ENCODE measurements at places on chromosomes 2 and 18. TPM values are rescaled to one million over a fixed set of nuclear protein-coding genes. Genes with fewer than 3 reads are reported as not detected.

DNA sequence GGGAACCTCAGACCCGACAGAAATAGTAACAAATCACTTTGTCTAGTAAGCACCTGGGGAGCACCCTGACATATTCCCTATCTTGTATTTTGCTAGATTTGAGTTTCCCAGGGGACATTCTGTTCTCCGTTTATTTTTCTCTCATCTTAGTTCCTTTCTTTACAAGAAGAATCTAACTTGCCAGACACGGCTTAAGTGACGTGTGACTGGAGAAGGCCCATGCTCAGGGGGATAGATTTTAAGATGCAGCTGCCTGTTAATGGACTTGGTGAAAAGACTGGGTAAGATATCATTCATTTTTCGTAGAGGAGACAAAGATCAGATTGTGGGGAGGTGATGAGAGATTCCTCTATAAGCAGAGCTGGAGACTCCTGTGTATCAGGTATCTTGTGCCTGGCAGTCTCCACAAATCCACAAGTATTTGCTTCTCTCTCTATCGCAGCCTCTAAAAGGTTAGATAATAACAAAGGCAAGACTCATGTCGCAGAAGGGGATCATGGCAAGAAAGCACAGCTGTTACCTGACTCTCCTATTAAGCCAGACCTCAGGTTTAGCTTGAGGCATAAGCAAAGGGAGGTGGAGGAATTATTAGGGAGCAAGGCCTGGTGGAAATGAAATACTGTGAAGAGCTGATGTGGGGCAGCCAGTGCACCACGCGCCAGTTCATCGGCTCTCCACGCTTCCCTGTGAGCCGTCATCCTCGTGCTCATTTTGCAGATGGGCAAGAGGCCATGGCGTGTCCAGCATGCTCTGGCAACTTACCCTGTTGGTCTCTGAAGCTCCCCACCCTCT lies 347.2 kb upstream of the TNP1 start:
- no peak for DNase-seq

DNA sequence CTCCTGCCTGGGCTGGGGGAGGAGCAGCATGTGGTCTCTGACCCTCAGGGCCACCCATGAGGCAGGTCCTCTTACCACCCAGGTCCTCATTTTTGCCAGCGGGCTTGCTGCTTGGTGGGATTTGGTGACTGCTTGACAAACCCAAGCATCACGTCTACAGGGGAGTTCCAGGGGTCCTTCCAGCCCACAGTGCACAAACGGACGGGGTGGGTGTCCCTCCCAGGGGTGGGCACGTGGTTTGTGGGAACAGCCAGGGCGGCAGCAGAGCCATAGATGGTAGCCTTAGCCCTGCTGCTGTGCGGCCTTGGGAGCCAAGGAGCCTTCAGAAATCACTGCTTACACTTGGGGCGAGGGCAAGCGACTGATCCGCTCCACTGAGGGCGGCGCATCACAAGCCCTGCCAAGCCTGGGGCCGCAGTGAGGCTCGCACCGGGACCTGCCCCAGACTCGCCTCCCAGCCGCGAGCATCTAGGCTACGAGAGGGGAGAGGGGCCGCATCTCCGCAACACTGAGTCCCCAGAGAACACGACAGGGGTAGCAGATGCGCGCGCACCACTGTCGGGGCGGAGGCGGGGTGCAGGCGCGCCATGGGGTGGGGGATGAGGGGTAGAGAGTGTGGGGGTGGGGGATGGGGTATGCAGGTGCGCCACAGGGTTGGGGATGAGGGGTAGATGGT lies 36.9 kb downstream of the SNED1 start:
- no peak for DNase-seq

MEP1B gene
- polyA plus RNA-seq = not detected

DNA sequence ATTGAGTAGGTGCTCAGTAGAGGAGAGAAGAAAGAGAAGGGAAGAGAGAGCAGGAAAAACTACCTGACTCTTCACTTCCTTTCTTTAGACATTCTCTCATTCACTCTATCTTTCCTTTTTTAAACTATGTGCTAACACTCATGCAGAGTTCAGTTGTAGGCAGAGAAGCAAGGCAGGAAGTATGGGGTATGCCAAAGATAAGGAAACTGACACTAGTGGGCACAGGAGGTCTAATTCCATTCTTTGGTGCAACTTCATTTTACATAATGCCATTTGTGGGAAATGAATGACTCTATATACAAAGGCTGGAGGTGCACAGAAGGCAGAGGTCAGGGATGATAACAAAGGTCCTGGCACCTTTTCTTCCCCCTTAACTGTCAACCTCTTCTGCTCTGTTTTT lies 35.1 kb upstream of the ACVR1 start:
- DNase-seq = no peak

- no peak for DNase-seq
Observed at GRCh38 chr18:79521416-79522205, 125.9 kb downstream of the NFATC1 start.

GRCh38 chr2:33496150-33496549 lies 19.7 kb downstream of the RASGRP3 start:
- no peak for DNase-seq

GRCh38 chr18:59345556-59345955 lies 13.5 kb downstream of the LMAN1 start:
- DNase-seq = no peak

DNA sequence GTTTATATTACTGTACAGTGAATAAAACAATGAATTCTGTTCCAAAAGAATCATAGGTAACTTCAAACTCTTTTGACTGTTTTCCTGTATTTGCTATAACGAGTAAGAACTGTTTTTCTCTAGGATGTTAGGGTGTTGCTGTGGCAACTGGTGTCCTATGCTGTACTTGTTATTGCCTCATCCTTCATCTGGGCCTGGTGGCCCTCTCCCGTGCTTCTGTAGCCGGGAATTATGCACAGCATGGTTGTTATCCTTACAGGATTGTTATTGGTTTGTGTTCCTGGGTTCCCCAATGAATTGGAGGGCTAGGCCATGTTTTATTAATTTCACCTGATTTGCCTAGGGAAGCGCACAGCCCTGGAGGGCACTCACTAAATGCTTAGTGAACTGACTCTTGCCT lies 279.2 kb downstream of the PTPRM start:
- no peak for DNase-seq

- no peak for DNase-seq
Observed at GRCh38 chr2:63843791-63844190, 2.1 kb downstream of the UGP2 start.

CDK15 gene
- polyA plus RNA-seq = not detected

DNA sequence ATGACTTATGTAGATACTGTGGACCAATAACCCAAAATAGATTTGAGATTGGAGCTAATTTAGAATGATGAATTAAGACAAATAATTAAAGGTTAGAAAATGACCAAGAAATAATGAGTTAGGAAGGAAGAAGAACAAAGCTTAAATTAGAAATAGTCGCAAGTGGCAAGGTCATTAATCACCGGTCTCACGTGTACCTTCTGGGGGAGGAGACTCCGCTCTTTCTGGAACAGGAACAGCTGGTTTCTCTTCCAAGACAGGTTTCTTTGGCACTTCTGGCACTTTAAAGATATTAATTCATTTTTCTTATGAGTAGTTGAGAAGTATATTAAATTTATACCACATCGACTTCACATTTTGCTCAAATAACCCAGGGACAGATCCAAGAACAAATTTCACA lies 156.7 kb downstream of the TTN start:
- no peak for DNase-seq

DNA sequence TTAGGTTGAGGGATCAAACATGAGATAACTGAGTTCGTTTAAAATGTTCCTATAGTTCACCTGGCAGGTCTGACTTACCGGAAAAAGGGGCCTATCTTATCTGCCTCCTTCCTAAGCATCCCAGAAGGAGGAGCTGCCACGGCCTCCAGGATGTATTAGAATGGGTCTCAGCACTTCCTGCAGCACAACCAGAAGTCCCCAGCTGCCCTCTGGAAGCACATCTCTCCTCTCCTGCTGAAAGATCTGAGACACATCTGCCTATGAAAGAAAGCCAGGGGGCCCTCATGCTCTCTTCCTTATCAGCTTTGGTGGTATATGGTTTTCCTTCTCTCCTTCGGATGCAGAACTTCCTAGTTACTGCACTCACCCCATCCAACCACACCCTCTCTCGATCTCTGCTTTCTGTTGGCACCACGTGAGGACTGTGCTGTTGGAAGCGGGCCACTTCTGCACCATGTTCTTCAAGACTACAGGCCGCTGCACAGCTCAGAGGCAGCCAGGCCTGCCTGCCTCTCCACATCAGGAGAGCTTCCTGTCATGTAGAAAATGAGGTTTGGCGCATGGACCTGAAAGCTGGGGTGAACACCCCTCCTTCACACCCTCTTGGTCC lies 6.5 kb downstream of the IGFBP5 start:
- no peak for DNase-seq

DNA sequence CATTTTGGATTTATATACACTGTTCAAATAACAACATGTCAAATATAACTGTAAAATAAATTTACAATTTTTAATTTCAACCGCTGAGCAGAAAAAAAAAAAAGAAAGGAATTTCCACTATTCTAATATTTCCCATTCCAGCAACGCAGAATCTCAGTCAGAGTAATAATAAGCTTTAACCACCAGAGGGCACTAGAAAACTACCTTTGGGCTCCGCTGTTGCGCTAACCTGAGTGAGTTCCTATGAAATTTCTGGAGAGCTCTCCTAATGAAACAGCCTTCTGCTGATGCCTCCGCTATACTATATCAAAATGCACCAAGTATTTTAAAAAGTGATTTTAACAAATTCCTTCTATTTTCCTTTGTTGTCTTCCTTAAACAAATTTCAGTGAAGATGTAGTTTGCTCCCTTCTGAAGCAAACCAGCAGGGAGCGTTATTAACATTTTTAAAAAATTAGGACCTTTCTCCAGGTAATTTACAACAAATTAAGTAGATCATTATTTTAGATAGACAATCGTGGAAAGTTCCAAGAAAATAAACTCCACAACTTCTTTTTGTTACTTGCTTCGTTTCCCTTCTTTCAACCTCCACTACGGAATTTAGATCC lies 23.0 kb downstream of the ERMN start:
- DNase-seq = peak; percentile 44

DNA sequence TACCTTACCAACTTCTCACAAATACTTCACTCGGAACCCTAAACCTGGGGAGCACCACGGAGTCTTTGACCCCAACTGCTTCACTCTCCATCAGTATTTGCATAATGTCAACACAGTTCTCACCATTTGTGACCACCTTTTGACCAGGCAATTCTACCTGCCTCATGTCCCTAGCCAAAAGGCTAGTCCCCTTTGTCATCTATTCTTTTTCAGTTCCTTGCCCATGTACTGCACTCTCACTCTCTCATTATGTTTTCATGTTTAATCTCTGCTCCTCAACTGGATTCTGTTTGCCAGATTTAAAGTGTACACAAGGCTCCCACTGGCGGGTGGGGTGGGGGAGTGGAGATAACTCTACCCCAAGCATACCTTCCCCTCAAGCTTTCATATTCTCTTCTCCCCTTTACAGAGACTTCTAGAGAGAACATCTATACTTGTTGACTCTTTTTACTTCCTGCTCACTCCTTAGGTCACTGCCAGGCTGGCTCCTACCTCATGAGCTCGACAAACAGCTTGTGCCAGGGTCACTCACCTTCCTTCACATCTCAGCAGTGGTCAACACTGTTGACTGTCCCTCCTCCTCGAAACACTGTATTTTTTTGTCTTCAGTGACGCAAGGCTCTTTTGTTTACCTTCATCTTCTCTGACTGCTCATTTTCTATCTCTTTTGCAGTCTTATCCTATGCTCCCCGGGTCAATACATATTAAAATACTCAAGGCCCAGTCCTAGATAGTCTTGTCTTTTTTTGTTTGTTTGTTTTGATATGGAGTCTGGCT lies 88.7 kb upstream of the MAP4K3 start:
- no peak for DNase-seq

VWC2L gene
- polyA plus RNA-seq = not detected

GRCh38 chr2:190972213-190972612 lies 41.8 kb downstream of the STAT1 start:
- DNase-seq = no peak

IL1RL2 gene
- not detected for polyA plus RNA-seq

FRZB gene
- polyA plus RNA-seq = not detected

DNA sequence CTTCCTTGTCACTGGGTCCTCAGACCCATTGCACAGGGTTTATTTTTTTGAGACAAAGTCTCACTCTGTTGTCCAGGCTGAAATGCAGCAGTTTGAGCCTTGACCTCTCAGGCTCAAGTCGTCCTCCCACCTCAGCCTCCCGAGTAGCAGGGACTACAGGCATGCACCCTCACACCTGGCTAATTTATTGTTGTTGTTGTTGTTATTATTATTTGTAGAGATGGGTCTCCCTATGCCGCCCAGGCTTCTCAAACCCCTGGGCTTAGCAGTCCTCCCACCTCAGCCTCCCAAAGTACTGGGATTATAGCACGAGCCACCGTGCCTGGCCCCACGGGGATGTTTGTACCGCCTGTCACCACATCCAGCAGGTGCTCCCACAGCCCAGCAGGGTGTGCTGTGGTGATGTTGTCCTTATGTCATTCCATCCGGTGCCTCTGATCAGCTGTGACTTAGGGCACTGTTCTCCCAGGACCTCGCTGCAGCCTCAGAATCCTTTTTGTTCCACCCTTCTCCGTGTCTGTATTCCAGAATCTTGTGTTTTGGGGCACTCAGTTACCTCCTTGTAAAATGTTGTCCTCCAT lies 182.3 kb downstream of the INO80D start:
- DNase-seq = peak; percentile 67

- no peak for DNase-seq
Observed at GRCh38 chr2:181399027-181399426, 58.2 kb upstream of the ITGA4 start.

IAH1 gene
- 78.4 TPM for polyA plus RNA-seq

DNA sequence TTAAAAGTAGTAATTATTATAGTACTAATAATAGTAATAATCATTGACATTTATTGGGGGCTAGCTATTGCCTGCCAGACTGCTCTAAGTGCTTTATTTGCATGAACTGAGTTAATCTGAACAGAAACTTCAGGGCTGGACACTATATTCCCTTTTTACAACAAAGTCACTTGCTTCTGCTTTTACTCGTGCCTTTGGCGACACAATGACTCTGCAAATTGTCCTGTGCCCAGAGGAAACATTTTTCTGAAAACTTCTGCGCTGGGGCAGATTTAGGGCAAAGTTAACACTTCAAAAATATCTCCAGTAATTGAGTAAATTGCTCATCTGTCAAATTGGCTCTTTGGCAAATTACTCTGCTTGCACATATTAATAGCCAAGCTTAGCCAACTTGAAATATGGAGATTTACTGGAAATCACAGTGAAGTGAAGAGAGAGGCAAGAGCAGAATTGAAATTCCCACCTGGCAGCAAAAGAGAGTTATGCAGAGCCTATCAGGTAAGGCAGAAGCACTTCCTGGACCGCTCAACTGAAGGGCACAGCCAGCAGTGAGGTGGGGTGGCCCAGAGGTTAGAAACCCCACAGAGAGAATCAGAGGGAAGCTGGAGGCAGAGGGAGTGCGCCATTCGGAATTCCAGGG lies 36.3 kb downstream of the BMP10 start:
- no peak for DNase-seq
